ENCODE measurements at places on chromosomes 5 and 9.

DNA sequence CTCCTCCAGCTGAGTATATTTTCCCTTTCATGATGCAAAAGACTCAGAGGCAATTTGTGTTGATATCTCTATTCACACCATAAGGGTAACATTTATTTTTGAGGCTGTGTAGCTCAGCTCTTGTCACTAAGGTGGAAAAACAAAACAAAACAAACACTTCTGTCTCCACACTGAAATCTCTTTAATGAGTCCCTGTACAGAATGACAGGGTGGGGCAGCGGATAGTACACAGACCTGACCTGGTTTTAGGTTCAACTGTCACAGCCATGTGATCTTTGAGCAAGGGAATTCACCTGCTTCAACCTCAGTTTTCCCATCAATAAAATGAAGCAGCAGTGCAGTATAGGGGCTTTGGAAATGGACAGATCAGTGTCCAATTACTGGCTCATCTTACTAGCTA, 29.3 kb downstream of the TLR4 start:
- no peak for DNase-seq

GRCh38 chr9:94029932-94030317, 54.3 kb upstream of the PTPDC1 start:
- DNase-seq = no peak

GRCh38 chr5:1054018-1054798, 45.6 kb downstream of the NKD2 start:
- no peak for DNase-seq

DNA sequence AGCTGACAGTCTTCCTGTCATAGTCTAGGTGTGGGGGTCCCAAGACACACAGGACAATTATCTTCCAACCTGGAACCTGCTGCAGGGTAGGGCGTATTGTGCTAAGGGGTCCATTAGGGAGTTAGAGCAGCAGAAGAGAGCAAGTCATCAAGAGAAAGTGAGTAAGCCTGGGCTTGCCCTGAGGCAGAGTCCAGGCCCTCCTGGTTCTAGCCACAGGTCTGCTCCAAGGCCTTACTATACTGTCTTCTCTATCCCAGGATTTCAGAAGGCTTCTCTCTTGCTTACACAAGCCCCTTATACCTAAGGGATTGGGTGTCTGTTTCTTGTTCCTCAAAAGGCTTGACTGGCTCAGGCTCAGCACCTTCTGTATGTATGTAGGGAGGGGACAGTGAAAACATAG, 7.7 kb downstream of the P4HA2 start:
- no peak for DNase-seq

- no peak for DNase-seq
Measured at GRCh38 chr5:39062530-39062929, 11.7 kb downstream of the RICTOR start.

DNA sequence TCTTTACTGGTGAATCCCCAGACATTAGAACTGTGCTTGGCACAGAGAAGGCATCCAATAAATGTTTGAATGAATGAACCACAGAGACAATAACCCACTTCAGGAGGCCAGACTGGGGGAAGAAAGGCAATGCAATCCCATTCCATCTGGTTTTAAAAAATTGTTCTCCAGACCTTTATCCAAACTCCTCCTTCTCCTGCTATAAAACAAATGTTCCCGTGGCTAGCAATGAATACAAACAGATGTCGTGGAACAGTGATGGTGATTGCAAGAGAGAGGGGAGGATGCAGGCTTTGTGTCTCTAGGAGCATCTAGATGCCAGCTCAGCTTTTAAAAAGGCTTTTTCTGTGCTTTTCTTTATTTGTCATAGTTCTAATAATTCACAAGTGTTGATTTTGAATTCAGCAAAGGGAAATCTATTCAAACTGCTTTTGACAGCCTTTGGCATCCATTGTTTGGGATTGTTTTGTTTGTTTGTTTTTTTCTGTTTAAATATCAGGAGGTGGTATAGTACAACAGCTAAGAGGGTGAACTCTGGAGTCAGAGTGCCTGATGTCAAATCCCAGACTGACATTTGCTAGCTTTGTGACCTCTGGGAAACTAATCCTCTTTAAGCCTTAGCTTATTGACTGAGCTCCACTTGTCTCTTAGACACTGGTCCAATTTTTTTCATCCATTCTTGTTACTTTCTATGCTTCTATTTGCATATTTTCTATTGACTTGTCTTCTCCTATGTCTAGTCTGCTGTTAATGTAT, 59.1 kb downstream of the TNFSF15 start:
- no peak for DNase-seq

DNA sequence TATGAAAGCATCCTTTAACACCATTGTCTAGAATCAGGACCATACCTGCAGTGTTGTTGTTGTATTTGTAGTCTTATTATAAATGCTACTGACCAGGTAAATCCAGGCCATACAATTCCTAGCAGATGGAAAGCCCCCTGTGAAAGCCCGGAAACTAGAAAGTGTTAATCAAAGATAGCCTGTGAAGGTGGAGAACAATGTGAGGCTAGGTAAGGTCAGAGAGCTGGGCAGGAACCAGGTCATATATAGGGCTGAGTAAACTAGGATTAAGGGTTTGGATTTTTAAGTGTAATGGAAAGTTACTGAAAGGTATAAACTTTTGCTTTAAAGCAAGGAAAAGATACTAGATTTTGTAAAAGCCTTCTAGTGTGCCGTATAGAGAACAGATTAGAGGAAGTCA, 6.7 kb downstream of the LRRC70 start:
- DNase-seq = no peak

DNA sequence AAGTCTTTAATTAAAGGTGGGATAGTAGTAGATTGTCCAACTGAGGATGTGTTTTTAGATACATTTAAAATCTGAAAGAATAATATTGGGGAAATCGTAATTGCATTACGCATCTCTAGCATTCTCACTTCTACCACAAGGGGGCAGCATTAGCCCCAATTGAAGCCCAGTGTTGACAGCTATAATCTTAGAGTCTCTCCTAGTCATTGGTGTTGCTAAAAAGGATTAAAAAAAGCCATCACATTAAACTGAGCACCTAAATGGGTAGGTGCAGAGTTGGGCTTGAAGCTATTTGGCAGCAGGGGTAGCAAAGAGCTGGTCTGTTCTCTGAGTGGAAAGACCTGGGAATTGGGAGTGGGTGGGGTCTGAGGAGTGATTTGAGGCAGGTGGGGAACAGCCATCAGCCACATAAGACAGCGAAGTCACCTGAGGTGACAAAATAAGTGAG, 177.2 kb downstream of the OSTF1 start:
- DNase-seq = no peak

DNA sequence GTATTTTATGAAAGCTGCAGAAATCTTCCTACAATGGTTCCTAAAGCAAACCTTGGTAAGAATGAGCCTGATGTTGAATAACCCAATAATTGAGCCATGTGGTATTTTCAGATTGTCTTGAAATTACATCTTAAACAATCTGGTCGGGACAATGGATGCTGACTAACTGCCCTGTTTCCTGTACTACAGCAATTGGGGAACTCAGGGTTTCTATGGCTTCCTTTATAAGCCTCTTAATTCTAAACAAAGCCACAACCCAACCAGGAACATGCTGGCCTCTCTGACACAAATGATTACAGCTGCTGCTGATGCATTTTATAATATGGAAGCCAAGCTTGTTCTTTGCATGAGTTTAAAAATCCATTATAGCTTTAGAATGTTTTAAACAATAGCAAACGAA, 30.2 kb downstream of the PTPN3 start:
- DNase-seq = no peak

- DNase-seq = no peak
Measured at GRCh38 chr5:81590498-81591384, 160.2 kb downstream of the SSBP2 start.

- DNase-seq = no peak
Measured at GRCh38 chr5:81980598-81981260, 8.9 kb downstream of the ATG10 start.

GRCh38 chr5:4384649-4385048, 755.5 kb upstream of the ADAMTS16 start:
- DNase-seq = no peak

GRCh38 chr9:89177012-89177943, 1.3 kb downstream of the SHC3 start:
- DNase-seq = no peak

DNA sequence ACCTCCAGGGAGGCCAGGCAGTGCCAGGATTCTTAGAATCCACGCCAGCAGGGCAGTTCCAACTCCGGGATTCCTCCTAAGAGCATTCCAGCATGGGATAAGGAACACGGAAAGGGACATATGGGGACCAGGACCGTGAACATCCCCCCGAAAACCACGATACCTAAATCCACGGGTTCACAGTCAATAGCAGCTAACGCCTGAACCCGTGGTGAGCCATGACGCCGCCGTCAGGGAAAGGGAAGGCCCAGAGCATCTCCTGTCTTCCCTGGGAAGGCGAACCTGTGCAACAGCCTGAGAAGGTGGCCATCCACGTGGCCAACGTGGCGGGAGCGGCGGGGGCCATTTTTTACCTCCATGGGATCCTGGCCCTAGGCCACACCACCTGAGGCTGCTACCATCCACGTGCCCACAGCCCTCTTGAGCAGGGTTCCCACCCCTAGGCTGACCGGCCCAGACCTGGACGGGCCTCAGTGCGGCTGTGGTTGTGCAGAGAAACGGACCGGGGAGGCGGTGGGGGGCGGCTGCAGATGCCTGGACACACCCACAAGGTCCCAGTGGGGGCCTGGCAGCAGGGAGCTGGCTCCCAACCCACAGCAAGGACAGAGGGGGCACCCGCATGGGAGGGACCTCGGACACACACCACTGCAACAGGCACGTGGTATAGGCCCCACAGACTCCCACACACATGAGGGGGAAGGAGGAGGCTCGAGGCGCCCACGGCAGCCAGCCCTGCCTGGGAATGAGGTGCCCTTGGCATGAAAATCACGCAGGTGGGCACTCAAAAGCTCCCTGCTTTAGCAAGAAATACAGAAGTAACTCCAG, 42.8 kb downstream of the SLC12A7 start:
- DNase-seq = no peak

- DNase-seq = no peak
Measured at GRCh38 chr5:57452885-57453284, 29.7 kb downstream of the ACTBL2 start.

DNA sequence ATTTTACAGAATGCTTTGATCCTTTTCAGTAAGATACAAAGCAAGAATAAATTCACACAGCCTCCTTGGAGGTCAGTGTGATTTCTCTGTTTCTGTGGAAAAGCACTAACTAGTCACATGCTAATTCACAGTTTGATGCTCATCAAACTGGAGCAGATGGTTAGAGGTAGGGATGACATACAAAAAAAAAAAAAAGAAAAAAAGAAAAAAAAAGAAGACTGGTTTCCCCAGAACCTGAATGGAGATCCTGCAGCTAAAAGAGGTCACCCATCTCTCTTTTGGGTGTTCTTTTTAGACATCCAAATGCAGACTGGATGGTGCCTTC, 123.7 kb upstream of the ANKRD55 start:
- DNase-seq = no peak

GRCh38 chr5:129135633-129136032, 41.1 kb downstream of the ISOC1 start:
- DNase-seq = no peak

DNA sequence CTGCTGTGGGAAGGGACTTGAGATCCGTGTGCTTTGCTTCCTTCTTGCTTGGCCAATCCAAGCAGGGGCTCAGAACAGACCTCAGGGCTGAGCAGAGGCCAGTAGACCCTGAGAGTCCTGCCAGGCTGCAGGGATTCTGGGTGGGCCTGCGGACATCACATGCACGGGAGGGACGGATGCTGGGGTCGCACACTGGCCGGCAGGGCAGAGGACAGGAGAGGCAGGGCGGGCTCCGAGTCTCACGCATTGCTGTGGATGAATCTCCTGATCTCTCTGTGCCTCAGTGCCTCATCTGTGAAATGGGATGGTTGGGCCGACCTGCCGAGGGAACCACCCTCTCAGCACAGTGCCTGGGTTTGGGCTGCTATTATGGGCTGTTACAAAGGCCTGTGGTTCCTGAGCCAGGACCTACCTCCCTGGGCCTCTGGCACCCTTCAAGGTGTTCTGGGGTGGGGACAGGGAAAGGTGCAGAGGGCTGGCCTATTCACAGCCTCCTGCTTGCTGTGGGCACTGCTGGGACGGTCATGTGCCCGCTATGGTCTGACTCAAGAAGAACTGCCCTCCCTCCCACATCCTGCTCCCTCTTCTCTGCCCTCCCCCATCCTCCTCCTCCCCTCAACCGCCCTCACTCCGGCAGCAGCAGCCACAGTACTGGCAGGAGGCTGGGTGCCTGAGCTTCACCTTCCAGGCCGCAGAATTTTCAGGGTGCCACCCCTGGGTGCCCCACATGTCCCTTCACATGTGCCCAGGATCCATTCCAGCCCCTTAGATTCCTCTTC, 43.3 kb downstream of the NCS1 start:
- DNase-seq = no peak

- no peak for DNase-seq
Measured at GRCh38 chr9:35229066-35229778, 67.4 kb downstream of the UNC13B start.

- DNase-seq = no peak
Measured at GRCh38 chr9:14389146-14389545, 75.2 kb upstream of the NFIB start.

- no peak for DNase-seq
Measured at GRCh38 chr9:1522219-1522767, 472.1 kb downstream of the DMRT2 start.

DNA sequence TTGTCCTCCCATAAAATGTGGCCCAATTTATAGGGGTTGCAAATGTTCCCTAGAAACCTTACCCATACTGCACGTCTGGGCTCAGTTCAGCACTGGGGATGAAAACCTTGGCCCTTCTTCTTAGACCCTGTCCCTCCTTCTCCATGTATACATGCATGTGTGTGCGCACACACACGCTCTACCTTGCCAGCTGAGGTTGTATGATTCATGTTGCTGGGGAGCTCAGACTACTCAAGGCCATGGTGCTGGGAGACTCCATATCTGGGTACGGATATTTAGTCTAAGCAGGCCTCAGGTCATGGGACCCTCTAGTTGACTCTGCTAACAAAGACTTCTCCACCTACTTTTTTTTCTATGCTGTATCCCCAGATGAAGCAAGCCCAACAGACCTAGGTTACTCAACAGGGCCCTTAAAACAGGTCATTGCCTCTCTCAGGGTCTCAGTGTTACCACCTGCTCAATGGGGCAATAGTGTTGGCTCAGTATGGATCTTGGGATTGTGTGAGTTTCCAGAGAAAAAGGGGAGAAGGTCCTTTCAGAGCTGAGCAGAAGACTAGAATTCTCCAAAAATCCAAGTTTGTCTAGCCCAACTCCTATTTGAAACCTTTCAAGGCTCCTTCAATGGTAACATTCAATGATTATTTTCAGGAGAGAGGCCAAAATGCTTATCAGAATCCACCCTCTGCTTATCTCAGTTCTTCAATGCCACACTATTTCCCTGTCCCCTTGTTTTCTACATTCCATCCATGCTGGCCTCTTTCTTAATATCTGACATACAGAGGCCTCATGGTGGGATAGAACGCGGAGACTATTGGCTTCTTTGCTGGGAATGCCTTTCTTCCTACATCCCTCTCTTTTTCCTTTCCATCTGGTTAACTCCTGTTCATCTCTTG, 123.6 kb upstream of the PITX1 start:
- no peak for DNase-seq

- DNase-seq = no peak
Measured at GRCh38 chr9:135224921-135225541, 137.6 kb downstream of the OLFM1 start.
